Activated CD4-positive, CD25-positive, alpha-beta regulatory T cell (primary cell): ENCODE measurements at places on chromosomes 5 and 9.

- DNase-seq: no peak
Observed at GRCh38 chr9:114181607-114182409, 26.5 kb downstream of the COL27A1 start.

- DNase-seq: no peak
Observed at GRCh38 chr5:80070338-80071056, 35.3 kb downstream of the THBS4 start.

- DNase-seq: no peak
Observed at GRCh38 chr9:5900622-5901021, 9.9 kb downstream of the MLANA start.

GRCh38 chr5:103298117-103298516 lies 39.6 kb downstream of the MACIR start:
- no peak for DNase-seq

- DNase-seq: no peak
Observed at GRCh38 chr5:128254789-128255188, 171.2 kb downstream of the SLC12A2 start.

- no peak for DNase-seq
Observed at GRCh38 chr5:79416499-79416898, 97.4 kb downstream of the HOMER1 start.

- no peak for DNase-seq
Observed at GRCh38 chr5:55917402-55918086, 66.4 kb downstream of the IL31RA start.

DNA sequence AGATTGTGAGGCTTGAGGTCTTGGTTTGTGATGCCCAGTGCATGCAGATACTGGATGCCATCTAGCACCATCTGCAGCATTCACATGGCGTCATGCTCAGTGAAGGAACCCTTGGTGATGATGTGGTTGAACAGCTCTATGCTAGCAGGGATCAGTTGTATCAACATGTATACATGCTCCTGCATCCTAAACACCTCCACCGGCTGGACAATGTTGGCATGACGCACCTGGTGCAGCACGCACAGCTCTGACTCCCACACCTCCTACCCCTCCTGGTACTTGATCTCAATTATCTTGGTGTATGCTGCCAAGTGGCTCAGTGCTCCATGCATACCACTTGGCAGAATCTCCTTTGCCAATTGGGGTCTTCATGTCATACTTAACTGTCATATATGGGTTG lies 49.1 kb downstream of the MTREX start:
- DNase-seq: no peak

- no peak for DNase-seq
Observed at GRCh38 chr5:71640408-71640807, 53.3 kb downstream of the MCCC2 start.

GRCh38 chr5:6365977-6366590 lies 12.3 kb downstream of the MED10 start:
- no peak for DNase-seq

DNA sequence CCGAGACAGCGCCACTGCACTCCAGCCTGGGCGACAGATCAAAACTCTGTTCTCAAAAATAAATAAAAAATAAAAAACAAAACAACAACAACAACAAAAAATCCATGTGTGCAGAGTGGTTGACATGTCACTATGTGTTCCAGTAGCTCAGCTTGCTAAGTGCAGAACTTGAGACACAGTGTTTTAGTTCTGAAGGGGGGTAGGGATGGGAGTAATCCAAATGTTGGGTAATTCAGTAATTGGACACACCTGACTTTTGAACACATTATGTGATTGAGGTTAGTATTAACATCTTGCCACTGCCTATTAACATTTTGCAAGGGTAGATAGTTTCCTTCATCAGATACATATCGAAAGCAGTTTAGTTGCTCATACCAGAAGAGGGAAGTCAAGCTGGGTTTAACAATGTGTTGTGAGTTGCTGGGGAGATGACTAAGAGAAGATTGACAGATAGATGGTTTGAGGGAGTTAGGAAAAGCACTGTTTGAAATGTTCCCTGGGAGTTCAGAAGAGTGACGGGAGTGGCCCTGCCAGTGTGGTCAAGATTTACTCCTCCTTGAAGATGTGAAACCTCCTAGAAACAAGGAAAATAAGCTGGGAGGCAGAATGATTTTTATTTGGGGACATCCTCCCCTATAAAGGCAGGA lies 928 bp downstream of the HACD4 start:
- DNase-seq: no peak

GRCh38 chr9:136095070-136096058 lies at the start of gene NACC2:
Gene NACC2 (minus strand): TSS chr9:136095289. CDS start chr9:136050521, 44,768 bp downstream.
- DNase-seq: no peak

DNA sequence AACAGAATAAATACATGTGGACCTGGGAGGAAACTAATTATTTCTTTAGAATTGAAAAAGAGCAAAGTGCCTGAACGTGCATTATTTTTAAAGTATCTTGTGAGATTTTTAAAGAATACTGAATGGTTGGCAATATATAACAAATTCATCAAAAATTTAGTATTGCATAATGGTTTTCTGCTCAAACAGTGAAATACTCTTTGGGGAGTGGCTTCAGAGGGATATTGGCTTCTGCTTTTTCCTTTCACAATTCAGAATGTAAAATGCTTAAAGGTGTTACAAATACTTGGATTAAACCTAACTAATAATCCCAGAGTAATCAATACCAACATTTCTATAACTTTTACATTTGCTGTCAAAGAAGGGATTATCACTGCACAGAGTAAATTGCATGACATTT lies 379.3 kb upstream of the CHD1 start:
- no peak for DNase-seq

- peak; percentile 83 for DNase-seq
Observed at GRCh38 chr9:94166236-94166975, 82.1 kb downstream of the PTPDC1 start.

GRCh38 chr9:136977223-136977622 lies at the start of gene PTGDS:
Gene PTGDS (plus strand): TSS chr9:136977504. CDS start chr9:136977579, 75 bp downstream.
- no peak for DNase-seq

GRCh38 chr5:53490747-53491146 lies 10.3 kb downstream of the FST start:
- DNase-seq: no peak

DNA sequence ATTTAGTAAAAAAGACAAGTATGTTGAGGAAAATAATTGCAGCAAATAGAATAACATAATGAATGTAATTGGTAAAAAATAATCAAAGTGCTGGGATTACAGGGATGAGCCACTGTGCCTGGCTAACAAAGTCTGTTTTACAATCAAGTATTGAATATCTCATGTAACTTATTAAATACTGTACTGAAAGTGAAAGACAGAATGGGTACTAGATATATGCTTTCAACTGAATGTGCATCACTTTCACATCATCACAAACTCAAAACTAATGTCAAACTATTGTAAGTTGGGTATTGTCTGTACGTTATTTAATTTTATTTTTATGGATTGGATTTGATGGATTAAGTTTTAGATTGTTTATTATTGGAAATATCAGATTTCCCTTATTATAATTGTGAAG lies 58.9 kb downstream of the LURAP1L start:
- DNase-seq: no peak

DNA sequence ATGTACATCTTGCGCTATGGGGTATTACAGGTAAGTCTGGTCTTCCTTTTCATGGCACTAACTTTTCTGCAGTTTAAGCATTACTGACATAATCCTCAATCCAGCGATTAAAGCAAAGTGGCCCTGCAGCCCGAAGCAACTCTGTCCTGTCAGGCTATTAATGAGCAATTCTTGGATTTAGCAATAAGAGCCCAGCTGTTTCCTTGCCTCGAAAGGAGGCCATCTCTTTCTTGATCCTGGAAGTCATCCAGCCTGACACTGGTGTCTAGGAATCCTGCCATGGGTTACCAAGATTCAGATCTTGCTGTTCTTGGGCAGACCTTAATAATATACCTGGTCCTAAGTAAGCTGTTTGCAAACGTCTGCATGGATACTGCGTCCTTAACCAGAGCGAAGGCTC lies 102.0 kb downstream of the RFK start:
- no peak for DNase-seq

- no peak for DNase-seq
Observed at GRCh38 chr5:19855931-19856330, 132.1 kb downstream of the CDH18 start.

GRCh38 chr9:80485420-80486250 lies 913.9 kb downstream of the TLE4 start:
- no peak for DNase-seq

DNA sequence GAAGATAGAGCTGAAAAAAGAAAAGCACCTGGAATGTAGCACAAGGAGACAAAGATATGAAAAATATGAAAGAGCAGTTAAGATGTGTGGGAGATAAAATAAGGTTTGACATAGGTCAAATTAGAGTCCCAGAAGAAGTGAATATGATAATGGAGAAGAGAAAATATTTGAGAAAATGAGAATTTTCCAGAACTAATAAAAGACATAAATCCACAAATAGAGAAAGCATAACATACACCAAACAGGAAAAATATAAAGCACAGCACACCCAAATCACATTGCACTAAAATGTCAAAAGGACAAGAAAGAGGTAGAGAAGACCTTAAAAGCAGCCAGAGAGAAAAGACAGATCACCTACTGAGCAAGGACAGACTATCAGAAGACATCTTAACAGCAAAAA lies 43.4 kb downstream of the IPPK start:
- no peak for DNase-seq

DNA sequence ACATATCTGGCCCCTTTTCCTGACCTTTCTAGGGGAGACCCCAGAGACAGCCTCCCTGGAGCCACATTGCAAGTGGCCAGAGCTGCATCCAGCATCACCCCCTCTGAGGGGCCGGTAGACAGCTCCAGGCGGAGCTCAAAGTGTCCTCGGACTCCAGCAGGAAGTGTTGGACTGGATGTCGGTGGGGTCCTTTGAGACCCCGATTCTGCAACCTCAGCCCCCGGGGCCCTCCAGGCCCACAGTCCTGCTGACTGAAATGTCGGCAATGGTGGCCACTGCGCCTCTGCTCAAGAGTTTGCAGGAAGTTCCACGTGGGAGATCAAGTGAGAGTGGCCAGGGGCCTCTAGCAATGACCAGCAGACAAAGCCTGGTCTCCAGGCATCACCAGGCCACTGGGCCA lies 115.9 kb upstream of the FOXD4L5 start:
- DNase-seq: no peak

- no peak for DNase-seq
Observed at GRCh38 chr5:16072616-16073015, 107.0 kb downstream of the MARCHF11 start.

DNA sequence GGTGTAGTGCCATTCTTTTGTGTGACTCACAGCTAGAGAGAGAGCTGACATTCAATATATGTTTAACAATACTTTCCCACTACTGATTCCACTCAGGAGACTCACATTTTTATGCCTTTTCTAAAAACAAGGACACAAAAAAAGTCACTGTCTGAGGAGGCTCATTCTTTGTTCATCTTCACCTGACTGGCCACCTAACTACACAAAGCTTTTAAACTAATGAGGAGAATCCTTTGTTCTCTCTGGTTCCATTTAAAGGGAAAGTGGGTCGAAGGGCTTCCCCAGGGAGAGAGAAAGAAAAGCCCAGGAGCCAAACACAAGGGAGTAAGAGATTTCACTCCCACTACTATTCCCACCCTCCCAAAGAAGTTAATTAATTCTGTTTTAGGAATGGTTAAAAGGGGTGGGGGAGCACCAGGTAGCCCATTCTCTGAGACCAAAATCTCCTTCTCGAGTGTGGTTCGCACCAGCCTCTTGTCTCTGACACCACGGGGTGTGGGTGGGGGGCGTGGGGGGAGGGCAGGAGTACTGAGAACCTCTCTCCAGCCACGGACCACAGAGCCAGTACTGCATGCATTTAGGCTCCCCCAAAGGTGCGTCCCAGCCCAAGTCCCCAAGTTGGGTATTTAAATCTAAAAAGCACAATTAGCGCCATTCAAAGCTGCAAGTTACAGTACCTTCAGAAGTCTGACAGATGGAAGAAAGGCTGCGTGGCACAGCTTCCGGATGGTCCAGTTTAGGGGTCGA lies 747 bp downstream of the TRPM3 start:
- no peak for DNase-seq

DNA sequence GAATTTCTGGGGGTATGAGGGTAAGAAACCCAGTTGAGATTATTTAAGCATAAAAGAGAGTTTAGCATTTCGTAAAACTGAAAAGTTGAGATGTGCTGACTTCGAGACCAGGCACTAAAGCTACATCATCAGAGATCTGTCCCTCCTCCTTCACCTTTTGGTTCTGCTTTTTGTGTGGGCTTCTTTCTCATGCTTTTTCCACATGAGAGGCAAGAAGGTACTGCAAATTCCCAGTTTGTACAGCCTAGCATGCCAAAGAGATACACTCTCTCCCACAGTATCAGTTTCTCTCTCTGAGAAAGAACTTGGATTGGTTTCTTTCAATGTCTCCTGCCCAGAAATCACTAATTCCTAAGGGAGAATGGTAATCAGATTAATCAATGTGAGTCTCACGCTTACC lies 584.7 kb downstream of the SEMA5A start:
- no peak for DNase-seq

DNA sequence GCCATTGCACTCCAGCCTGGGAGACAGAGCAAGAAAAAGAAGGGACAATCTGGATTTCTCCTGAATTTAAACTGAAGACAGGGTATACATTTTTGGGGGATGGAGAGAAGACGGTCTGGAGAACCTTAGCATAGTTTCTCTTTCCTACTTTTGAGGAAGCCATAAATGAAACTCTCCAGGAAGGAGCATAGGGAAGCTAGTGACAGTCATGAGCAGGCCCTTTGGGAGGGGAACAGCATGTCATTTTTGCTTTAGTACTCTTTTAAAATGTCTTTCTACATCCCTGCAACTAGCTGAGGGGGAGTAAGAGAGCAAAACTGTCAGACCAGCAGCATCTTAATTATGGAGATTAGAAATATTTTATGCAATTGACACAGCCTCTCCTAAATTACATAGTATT lies 8.2 kb upstream of the SLC44A1 start:
- DNase-seq: no peak

DNA sequence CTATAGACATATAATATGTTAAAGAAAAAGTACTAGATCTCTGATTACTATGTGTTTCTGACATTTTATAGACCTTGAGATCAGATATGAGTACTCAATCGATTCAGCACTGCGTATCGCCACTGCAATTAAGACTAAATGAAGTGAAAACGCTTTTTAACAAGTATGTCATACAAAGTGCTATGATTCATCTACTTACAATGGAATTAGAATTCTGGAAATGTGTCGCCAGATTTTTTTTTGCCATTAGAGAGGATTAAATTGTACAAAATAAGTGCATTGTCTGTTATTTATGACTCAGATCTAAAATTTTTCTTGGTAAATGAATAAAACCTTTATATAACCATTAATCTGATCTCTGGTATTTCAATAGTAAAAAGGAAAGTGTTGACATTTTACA lies 20.0 kb upstream of the AGGF1 start:
- no peak for DNase-seq

DNA sequence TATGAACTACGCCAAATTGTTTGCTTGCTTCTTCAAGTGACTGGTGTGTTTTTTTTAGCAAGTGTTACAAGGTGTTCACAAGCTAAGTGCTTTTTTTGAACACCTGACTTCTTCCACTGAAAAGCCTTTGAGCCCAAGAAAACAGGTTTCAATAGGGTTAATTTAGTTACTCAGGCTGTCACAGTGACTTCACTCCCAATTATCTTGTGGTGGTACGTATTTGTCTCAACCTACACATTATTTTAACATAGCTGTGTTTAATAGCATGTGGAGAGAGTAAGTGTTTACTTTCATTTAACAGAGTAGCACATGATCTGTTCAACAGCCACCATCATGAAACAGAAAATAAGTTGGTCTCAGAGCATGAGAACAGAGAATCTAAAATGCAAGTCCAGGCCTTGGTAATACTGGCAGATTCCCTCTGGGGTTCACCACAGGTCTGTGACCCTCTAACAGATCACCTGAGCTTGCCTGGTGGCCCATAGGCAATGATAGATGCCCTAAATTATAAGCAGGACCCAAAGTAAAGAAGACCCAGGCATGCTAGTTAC lies 267.7 kb upstream of the SMARCA2 start:
- no peak for DNase-seq
